Activated T-cell treated with anti-CD3 and anti-CD28 coated beads, Interleukin-2, amount 50 U/mL, for 1 hour (primary cell): ENCODE measurements at places on chromosomes 4 and X.

- no peak for DNase-seq
Measured at GRCh38 chr4:139839403-139840031, 173.9 kb downstream of the MGST2 start.

GRCh38 chr4:42985976-42986375, 93.5 kb downstream of the GRXCR1 start:
- no peak for DNase-seq

DNA sequence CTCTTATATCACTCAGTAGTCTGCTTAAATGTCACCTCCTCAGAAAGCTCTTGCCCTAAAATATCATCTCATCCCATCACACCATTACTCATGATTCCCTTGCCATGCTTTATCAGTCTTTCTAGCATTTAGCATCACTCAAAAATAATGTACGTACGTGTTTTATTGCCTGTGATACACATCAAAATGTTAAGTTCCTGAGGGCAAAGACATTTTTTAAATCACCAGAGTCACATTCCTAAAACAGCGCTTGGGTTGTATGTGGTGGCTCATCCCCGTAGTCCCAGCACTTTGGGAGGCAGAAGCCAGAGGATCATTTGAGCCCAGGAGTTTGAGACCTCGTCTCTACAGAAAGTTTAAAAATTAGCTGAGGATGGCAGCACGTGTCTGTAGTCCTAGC, 21.3 kb upstream of the PDLIM5 start:
- DNase-seq, result no peak

- no peak for DNase-seq
Measured at GRCh38 chrX:132532913-132533312, 44.1 kb upstream of the MBNL3 start.

DNA sequence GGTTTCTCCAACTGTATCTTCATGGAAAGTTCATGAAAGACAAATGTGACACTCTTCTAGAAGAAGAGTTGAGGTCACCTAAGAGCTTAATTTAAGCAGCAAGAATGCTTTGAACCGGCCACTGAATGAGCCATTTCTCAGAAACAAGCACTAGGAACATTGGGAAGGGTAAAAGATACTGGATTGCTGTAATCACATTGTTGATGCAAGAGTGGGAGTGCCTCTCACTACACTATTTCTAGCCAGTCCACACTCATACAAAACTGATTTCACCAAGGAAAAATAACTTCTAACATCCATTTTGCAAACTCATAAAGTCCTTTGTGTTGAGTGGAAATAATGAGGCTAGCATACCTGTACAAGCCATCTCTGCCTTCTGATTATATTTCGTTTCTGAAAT, 220.3 kb downstream of the RELL1 start:
- no peak for DNase-seq

- DNase-seq, result no peak
Measured at GRCh38 chr4:120232050-120232449, 165.4 kb upstream of the MAD2L1 start.

- DNase-seq, result no peak
Measured at GRCh38 chrX:115399306-115399705, 109.8 kb downstream of the LUZP4 start.

- DNase-seq, result no peak
Measured at GRCh38 chr4:83604321-83604720, 68.4 kb downstream of the GPAT3 start.

- DNase-seq, result no peak
Measured at GRCh38 chrX:140822861-140823260, 113.3 kb downstream of the LINC00632 start.

DNA sequence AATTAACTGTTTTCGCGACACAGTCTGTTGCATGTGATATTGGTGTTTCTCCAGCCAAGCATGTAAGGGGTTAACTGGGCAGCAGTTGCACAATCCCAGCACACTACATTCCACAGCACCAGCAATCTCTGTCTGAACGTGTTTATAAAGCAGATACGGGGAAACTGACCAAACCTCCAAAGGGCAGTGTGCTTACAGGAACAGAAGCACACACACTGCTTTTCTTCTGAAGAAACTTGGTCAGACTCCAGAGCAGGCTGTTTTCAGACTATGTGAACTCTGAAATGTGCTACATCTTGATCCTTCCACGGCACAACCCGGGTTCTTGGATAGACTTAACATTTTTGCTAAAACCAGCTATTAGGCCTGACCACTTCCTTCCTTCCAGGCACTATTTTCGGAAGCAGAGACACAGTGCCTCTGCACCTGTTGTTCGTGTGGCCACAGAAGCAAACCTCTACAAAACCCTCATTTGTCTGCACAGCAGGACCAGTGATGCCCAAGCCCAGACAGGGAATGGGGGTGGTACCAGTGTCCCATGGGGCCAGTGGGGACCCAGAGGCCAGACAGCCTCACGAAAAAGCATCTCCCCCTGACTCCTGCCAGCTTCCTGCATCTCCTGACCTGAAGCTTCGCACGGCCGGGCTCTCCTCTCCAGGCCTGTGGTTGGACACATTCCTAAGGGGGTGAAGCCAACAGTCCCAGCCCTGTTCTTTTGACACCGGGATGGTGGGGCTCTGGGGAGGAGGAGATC, 90.1 kb downstream of the IRF2 start:
- no peak for DNase-seq

GRCh38 chrX:38275615-38276014, 51.7 kb downstream of the RPGR start:
- DNase-seq, result no peak

DNA sequence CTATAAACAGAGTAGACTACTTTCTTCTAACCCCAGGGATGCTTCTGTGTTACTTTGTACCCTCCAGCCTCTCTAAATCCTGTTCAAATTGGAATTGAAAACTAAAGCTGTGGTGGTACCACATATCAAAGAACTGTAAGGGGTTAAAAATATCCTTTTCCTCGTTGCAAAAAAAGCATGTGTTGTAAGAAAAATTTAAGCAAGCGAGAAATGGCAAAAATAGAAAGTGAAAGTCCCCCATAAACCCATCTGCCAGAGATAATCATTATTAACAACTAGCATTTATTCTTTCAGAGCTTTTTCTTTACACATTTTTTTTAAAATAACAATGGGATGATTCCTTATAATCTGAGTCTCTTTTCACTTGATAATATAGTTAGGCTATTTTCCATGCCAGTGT, 40.6 kb downstream of the TMEM164 start:
- DNase-seq, result no peak

DNA sequence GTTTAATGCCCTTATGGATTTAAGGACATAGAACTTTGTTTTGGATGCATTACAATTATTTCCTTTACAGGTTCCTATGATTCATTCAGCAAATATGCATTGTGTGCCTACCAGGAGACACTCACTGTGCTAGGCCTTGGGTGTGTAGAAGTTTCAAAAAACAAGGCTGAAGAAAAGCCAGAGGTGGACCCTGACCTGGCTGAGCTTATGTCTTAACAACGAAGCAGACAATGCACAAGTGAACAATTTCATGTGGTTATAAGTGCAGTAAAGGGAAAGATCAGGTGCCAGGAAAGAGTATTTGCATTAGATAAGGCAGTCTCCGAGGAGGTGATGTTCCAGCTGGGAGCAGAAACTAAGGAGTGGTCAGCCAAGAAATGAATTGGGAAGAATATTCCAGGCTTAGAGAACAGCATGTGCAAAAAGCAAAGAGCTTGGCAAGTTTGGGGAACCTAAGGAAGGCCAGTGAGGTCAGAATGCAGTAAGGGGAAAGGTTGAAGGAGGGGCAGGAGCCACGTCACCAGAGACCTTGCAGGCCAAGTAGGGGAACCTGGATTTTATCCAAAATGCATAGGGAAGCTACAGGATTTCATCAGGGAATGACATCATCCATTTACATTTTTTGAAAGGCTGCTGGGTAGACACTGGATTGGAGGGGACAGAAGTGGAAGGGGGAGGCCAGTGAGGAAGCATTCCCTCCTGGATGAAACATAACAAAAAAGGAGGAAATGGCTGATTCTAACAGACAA, 193.6 kb downstream of the SOWAHB start:
- no peak for DNase-seq

- DNase-seq, result no peak
Measured at GRCh38 chrX:74613370-74614092, 893 bp downstream of the RLIM start.

DNA sequence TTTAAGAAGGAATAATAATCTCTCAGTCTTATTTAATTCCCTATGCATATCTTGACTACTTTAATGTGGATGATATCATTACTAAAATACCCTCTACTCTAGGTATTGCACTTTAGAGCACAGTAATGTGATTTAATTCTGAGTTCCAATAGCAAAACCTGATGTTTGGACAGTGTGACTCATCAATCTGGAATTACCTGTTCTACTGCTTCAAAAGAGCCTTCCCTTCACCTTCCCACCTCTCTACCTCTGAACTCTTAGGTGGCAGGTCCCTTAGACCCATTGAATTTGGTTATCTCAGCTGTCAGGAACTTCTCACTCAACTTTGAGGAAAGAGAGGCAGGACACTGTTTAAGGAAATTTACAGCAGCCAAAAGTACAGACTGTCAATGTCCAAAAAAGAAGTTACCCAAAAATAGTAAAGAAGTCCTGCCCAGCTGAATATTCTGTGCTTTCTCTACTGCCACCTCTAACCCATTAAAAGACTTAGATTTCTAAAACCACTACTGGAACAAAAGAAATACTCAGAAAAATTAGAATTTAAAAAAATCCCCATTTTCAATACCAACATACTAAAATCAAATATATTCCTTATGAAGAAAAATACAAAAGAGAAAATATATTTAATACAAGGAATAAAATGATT, 123.1 kb upstream of the GPM6A start:
- no peak for DNase-seq
